Activated CD4-positive, CD25-positive, alpha-beta regulatory T cell treated with anti-CD3 and anti-CD28 coated beads, Interleukin-2, amount 50 U/mL, for 16 hours (primary cell): ENCODE measurements at places on chromosomes 7 and 10.

- DNase-seq: no peak
These were observed 68.2 kb downstream of the CLEC2L start for GRCh38 chr7:139591550-139592195.

DNA sequence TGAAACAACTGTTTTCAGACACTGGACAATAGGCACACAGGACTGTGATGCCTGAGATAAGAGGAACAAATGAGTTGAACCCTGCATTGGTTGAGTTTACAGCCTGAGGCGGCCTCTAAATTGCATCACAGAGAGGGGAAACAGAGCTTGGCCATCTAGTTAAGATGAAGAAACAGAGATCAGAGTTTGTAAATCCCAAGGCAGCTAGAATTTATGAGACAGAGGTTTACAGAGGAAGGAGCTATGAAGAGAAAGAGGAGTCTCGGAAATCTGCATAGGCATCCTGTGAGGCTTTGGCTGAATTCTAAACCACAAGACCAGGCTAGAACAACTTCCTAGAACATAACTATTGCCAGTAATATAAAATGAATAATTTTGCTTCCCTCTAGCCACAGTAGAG is 41.0 kb upstream of the OIT3 start:
- no peak for DNase-seq

DNA sequence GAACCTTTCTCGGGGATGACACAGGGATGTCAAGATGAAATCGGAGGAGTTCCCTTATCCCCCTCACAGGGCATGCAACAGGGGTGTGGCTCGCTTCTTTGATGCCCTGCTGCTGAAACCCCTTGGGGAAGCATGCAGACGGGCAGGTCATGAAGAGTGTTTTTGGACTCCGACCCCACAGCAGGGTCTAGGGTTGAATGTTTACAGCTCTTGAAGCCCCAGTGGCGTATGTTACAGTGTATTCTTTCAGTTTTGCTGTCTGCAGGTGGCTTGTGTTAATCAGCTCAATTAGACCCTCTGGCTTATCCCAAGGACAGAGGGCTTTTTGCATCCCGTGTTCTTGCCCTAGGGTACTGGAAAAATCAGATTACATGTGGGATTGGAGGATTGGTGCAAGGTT is 446.5 kb downstream of the LRMDA start:
- no peak for DNase-seq

DNA sequence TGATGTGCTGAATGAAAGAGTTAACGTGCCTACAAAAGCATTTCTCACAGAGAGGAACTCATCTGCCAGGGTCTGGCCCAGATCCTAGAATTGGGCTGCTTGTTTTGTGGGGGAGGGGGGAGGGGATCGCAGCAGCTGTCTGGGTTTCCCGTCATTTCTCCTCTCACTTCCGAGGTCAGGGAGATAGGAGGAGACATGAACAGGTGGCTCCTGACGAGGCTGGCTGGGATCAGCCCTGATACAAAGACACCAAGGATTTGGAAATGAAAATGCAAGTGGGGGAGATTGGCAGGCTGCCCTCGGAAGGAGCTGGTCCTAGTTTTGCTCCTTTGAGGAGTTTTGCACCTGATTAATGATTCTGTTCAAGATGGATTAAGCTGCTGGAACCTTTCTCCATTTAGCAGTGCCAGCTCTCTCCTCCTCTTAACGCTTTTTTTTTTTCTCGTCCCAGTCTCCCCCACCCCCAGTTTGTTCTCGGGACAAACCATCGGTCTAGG is 86.8 kb upstream of the KMT2C start:
- DNase-seq: no peak

- no peak for DNase-seq
These were observed 9.3 kb downstream of the LMTK2 start for GRCh38 chr7:98115746-98116525.

- DNase-seq: no peak
These were observed 82.1 kb downstream of the GFRA1 start for GRCh38 chr10:116190883-116191282.

GRCh38 chr10:104220522-104220921 is 11.6 kb downstream of the CFAP43 start:
- DNase-seq: no peak

DNA sequence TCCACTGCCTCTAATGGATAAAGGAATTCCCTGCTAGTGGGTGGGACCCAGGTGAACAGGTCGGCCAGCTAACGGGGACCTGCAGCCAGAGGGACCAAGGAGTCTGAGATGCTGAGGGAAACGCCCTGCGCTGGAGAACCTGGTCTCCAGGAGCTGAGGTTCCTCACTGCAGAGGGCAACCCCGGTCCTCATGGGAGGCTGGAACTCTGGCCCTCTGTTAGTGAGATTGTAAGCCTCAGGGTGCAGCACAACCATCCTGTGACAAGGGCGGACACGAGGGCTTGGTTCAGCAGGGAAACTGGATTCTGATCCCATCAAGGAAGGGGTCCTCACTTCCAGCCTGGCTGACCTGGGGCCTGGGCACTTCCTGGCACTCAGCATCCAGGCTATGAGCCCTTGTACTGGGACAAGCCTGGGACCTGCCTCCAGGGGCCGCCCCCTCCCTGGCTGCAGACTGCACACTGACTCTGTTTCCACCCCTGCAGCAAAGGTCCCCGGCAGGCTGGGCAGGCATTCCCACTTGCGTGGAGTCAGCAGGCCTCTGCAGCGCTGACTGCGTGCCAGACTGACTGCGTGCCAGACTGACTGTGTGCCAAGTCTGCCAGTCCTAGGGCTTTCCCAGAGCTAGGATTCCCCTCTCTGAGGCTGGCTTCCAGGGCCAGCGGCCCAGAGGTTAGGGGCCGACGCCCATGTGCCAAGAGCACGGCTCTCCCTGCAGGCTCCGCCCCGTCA is 143.2 kb downstream of the MAPK8 start:
- no peak for DNase-seq

GRCh38 chr10:118927321-118927720 is 102.2 kb upstream of the NANOS1 start:
- DNase-seq: no peak

DNA sequence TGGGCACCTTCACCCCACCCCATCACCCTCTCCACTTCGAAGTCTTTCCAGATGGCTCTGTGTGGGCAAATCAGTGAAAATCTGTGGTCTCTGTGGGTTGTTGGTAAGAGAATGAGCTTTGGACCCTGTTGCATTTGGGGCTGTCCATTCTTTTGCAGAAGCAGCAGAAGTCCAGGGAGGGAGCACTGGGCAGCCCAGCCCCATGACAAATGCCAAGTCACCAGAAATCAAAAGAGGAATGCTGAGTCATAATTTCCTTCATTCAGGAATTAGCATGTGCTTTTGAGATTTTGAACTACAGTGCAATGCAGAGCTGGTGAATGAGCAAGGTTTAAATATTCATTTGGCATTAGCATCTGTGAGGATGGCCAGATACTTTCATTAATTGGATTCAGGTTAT is 556.2 kb downstream of the LRMDA start:
- DNase-seq: no peak

DNA sequence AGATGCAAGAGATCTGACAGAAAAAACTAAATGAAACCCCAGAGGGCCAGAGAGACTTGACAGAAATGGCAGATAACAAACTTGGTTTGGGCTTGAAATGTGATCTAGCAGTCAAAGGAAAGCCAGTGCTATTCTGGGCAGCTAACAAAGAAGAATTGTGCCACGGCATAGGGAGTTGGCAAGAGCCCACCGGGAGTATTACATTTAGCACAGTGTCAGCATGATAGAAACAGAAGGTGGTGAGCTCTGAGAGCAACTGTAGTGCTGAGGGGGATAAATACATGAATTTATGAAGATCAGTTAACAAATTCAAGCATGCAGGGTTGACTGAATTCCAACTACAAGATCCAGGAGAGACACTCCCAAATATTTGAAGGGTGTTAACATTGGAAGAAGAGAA is 91.1 kb downstream of the AHCYL2 start:
- no peak for DNase-seq

GRCh38 chr7:135711139-135711469 is 16.9 kb downstream of the SLC13A4 start:
- DNase-seq: no peak

DNA sequence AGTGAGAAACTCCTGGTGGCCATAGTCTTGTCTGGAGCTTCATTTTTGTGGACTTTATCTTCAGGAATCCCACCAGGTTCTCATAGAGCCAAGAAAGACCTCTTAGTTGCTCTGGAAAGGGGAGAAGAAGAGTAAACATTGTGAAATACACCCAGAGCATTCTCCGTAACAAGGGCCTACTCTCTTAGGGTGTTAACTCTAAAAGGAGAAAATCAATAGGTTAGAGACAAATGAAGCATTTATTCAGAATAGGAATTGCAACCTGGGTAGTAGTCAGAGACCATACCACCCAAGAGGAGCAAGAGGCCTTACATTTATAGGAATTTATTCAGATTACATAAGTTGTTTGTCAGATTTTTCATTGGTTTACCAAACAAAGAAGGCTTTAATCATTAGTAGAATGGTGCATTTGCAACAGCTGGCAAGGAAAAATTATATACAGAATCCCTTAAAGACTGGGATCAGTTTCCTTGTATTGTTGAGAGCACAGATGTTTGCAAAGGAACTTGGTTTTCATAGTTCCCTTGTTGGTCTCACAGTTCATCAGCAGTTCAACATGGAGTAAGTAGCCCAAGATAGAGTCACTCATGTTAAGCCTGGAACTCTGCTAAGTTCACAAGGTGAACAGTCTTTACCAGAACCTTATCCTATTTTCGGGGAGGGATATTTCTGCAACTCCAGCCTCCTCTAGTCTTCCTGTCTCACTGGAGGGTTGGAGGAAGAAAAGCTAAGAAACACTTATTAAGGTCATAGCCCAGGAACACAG is 53.2 kb upstream of the TMEM140 start:
- no peak for DNase-seq

DNA sequence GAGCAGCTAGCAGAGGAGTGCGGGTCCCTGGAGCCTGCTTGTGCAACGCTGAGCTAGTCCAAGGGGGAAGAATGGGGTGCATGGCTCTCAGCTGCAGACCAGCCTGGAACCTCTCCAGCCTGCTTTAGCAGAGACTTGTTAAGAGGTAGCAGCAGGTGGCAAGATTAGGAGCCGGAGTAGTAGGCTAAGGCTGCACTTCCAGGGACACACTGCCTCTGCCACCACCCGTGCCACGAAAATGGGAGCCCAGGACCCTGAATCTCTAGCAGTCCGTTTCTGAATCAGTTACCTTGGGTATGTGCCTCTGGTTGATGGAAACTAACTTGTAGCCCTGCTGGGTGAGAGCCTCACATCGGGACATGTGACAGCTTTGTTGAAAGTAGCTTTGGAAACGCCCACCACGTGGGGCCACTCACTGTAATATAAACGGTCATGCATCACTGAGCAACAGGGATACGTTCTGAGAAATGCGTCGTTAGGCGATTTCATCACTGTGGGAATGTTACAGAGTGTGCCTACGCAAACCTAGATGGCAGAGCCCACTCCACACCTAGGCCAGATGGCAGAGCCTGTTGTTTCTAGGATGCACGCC is 25.9 kb downstream of the HTRA1 start:
- DNase-seq: no peak

DNA sequence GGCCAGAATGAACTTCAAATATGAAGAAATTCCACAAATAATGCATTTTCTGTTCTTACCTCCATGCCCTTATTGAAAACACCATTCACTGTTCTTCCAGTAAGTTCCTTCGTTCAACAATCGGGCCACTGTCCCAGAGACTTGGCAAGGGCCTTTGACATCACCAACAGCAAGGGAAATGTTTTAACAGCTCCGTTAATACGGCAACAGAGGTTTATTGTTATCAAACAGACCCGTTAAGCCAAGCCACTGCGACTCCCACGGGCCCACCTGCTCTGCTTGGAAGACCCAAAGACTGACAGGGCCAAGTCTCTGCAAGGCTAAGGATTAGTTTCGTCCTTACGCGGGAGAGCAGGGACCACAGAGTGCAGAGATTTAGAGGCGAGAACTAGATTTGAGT is 43.4 kb upstream of the LYZL1 start:
- DNase-seq: no peak

GRCh38 chr10:86600296-86600695 is 54.1 kb upstream of the OPN4 start:
- no peak for DNase-seq

GRCh38 chr7:41567731-41568114 is 135.2 kb downstream of the INHBA start:
- DNase-seq: no peak

DNA sequence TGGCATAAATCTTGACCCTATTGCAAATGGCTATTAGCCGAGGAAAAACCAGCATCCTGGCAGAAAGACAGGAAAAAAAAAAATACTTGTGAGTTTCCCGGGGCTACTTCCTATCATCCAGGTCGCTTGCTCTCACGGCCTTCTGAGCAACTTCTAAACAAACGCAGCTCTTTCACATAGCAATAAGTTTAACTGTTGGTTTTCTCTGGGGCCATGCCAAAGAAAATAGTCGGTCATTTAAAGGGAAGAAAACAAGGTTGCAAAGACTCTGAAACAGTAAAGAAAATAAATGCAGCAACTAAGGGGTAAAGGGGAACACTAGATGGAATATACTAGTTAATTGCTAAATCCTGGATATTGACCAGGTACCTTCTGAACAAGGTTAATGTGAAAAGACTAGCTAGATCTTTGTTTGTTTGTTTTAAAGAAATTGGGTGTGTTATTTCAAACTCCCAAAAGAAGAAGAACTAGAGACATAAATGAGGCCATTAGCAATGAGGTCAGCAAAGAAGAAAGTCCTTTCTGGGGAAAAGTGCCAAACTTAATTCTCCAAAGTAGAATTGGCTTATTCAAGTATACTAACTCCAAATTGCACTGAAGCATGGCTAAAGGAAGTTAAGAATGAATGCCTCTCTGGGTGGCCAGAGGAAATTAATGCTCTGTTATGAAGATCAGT is 54.2 kb downstream of the SLC39A12 start:
- DNase-seq: no peak

DNA sequence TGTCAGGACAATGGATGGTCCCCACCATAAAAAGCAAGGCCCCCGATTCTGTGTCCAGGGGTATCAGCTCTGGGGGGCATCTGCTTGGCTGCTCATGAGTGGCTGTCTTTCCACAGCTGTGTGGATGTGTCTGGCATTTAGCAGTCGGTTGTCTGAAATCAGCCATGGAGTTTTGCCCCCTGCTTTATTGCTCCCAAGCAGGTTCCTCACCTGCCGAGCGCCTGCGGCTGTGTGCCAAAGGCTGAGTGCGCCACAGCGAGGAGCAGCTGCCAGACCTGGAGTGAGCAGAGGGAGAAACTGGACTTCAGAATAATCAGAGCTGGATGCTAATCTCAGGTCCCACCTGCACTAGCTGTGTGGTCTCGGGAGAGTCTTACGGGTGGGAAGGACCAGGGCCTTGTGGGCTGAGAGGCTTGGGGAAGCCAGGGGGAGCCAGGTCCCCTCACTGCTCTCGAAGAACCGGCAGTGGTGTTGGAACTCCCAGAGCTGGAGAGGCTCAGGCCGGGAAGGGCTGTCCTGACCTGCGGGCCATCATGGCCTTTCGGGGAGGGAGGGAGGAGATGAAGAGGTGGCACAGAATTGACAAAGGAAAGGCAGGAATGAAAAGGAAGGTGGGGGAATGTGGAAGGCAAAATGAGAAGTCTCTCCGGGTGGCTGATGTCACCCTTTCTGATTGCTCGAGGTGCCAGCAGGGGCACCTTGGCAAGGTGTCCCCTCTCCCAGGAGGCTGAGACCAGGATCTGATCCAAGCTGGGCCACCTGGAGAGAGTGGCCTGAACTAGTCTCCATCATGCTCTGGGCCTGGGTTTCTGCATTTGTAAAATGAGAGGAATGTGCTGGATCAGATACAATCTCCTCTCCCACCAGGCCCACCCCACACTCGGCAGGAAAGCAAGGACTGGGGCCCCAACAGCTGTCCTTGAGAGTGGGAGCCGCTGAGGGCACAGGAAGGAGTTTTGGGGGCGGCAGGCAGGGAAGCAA is 30.2 kb upstream of the LEP start:
- no peak for DNase-seq
